ENCODE measurements at places on chromosomes 1 and 21. TPM values are rescaled to one million over a fixed set of nuclear protein-coding genes. Genes with fewer than 3 reads are reported as not detected.

- H3K36me3 ChIP-seq, result no peaks in the 10 kb centered on the region
- DNase-seq, result no peak
- no peak overlapping the region for H3K4me3 ChIP-seq
- no peaks in the 10 kb centered on the region for H3K27me3 ChIP-seq
- H3K4me1 ChIP-seq, result no peaks in the 10 kb centered on the region
Measured at GRCh38 chr21:33897098-33897497, 18.5 kb downstream of the ATP5PO start.

DNA sequence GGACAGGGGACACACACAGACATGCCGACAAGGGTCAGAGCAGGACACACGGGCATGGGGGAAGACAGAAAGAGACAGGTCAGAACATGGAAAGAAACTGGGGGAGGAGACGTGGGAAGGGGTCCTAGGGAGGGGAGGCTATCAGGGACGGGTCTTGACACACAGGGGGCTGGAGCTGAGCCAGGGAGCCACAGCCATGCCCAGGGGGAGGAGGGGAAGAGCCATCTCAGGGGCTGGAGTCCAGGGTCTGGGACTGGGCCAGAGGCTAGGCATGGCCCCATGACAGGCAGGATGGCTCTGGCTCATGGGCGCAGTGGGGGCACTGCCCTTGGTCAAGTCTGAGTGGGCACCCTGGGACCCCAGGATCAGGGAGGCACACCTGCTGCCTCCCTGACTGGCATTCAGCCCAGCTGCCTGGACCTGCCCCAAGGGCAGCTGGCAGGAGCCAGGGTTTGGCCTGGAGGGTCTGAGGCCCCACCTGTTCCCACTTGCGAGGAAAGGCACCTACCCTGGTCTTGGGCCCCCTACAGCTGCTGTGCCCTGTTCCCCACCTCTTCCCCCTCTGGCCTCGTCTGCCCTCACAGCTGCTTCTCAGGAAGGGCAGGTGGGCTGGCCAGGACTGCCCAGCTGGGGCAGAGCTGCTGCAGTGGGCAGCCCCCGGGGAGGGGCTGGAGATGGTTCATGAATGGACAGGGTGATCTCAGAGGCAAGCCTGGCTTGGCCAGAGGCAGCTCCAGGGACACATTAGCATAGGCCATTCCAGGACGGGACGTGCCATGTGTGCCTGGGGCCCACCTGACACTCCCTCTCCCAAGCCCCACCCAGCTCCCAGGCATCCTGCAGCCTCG lies 42.9 kb downstream of the HSPG2 start:
- H3K36me3 ChIP-seq, result no peaks in the 10 kb centered on the region
- no peak overlapping the region for H3K27ac ChIP-seq
- H3K4me3 ChIP-seq, result no peak overlapping the region
- no peaks in the 10 kb centered on the region for H3K27me3 ChIP-seq
- H3K4me1 ChIP-seq, result no peaks in the 10 kb centered on the region

DNA sequence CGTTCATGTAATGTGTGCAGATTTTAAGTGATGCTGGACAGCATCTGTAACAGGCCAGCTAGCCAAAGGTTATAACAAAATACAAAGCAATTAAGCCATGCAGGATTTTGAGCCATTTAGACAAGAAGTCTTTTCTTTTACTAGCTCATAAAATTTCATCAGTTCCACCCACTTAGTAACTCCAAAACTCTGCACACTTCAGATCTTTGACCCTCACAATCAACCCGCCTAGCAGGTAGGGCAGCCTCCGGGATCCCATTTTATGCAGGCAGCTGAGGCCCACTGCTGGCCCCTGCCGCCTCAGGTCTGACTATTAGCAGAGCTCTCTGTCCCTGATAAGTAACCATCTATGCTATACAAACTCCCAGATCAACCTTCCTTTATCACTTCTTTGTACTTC lies 9.2 kb downstream of the LBR start:
- no peaks in the 10 kb centered on the region for H3K27me3 ChIP-seq
- no peak overlapping the region for H3K4me3 ChIP-seq
- no peaks in the 10 kb centered on the region for H3K4me1 ChIP-seq
- no peak for DNase-seq
- no peak overlapping the region for H3K27ac ChIP-seq
- peaks cover 15% of the 10 kb centered on the region for H3K36me3 ChIP-seq

DNA sequence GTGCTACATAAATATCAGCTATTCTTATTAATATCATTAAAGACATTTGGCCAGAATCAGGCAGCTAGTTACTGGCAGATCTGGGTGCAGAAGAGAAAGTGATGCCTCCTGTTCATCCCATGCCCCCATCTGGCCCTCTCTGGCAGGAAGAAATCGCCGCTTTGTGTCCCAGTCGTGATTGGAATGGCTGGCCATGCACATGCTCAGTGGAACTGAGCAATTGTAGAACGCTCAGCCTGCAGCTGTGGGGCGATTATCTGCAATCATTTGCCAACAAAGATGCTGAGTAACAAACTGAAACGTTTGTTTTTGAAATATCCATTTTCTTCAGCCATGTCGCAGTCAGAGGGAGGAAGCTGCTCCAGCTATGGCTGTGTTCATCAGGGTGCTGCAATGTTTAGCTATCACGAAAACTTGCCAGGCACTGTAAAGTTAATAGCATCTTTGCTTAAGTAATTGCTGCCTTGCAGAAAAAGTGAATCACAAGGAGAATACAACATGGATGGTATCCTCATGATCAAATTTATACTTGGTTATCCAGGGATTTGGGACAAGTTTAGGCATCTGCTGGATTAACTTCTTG lies 36.5 kb downstream of the NGF start:
- H3K4me1 ChIP-seq, result no peaks in the 10 kb centered on the region
- H3K27ac ChIP-seq, result no peak overlapping the region
- no peak overlapping the region for H3K4me3 ChIP-seq
- DNase-seq, result no peak
- H3K27me3 ChIP-seq, result no peaks in the 10 kb centered on the region

- peaks cover 11% of the 10 kb centered on the region for H3K4me1 ChIP-seq
- DNase-seq, result no peak
- peaks cover 7% of the 10 kb centered on the region for H3K27me3 ChIP-seq
- no peak overlapping the region for H3K4me3 ChIP-seq
Measured at GRCh38 chr1:114154963-114155322, 1.3 kb upstream of the SYT6 start.

DNA sequence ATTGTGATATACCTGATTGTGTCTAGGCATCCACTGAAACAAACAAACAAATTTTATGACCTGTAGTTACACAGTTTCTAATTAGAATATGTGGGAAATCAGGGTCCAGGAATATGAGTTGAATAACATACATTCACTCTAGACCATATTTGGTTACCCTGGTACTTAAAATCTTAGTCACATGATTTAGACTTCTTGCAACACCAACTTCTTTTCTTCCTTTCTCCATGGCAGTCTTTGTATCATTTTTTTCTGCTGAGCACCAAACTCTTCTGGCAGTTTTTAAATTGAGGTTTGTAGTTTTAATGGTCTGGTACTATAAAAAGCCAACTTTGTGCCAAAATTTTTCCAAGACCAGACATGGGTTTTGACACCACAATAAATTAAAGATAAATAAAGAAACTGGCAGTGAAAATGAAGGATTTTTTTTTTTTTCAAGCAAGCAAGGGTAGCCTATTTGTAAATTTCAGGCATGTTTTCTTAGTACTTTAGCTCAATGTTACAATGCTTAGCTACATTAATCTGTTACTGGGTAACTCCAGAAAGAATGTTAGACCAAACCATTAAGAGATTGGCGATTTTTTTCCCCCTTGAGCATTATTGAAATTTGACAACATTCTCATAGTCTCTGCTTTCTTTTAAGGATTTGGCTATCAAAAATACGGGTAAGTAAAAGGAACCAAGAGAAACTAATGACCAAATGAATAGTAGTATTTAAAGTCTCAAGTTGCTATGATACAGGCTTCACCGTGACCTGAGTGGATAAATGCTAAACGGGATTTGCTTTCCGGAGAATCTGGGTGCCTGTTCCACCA lies 108.5 kb downstream of the NFIA start:
- no peaks in the 10 kb centered on the region for H3K36me3 ChIP-seq
- no peak for DNase-seq
- H3K27me3 ChIP-seq, result no peaks in the 10 kb centered on the region
- H3K4me1 ChIP-seq, result peaks cover 15% of the 10 kb centered on the region
- H3K27ac ChIP-seq, result no peak overlapping the region
- H3K4me3 ChIP-seq, result no peak overlapping the region

DNA sequence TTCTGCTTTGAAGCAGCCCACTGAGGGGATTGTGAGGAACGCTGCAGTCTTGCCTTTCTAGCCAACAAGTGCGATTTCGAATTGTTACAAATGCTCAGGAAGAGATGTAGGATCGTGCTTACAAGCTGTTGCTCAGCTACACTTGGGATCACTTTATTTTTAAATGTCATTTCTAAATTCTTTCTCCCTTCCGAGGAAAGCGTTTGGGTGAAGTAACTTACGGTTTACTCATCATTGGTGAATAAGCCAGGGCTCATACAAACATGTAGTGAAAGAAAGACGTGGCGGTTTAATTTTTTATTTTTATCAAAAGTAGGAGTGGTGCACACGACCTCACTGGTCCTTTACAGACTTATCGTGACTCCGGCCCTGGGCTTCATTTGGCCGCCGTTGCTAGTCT lies 386.6 kb downstream of the KIF26B start:
- DNase-seq, result no peak
- no peaks in the 10 kb centered on the region for H3K4me1 ChIP-seq
- no peak overlapping the region for H3K27ac ChIP-seq
- H3K4me3 ChIP-seq, result no peak overlapping the region

DNA sequence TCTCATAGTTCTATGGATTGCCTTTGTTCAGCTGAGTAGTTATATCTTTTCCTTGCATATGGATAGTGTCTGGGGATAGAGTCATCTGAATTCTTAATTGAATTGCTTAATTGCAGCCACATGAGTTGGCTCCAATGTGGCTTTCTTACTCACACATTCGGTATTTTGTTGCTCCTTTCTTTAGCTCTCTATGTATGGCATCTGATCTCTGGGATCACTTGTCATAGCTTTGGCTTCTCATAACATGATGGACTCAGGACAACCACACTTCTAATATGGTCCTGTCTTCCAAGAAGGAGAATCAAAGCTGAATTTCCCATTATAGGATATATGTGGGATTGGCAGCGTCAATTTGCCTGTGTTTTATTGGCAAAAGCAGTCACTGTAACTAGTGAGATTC lies 716.2 kb downstream of the NCAM2 start:
- H3K27ac ChIP-seq, result no peak overlapping the region
- H3K36me3 ChIP-seq, result no peaks in the 10 kb centered on the region
- H3K27me3 ChIP-seq, result no peaks in the 10 kb centered on the region

DNA sequence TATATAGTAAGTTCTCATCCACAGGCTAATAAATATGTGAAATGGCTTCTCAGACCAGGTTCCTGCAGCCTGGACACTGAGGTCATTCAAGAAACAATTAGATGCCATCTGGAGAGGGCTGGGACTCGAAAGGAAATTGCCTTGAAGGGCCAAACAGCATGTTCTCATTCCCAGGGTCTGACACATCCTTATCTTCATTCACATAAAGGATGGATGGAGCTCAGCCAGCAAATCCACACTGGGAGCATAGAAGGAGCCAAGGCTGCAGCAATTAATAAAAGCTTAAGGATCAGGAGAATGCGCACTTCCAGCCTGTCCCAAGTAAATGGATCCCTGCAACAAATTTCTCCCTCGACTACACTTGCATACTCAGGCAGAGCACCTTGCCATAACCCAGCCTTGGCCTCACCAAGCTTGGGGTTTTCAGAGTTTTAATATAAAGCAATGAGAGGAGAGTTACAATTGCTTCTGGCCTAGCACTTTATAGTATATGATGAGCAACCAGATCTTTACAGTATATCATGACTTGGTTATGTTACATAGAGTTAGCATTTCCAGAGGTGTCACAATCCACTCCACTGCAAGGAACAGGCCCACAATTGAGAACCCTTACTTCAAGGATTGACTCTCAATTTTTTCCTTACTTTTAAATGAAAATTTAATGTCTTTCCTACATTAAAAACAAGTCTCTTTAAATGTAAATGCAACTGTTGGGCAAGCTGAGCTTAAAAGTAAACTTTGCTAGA lies 55.9 kb downstream of the BCAR3 start:
- no peak overlapping the region for H3K27ac ChIP-seq
- no peak overlapping the region for H3K4me3 ChIP-seq

SLC2A5 gene
- 0.19 TPM for total RNA-seq

WLS gene
- 36.0 TPM for total RNA-seq

TMPRSS3 gene
- 0.91 TPM for total RNA-seq
